ENCODE measurements at places on chromosomes 5 and 9.

DNA sequence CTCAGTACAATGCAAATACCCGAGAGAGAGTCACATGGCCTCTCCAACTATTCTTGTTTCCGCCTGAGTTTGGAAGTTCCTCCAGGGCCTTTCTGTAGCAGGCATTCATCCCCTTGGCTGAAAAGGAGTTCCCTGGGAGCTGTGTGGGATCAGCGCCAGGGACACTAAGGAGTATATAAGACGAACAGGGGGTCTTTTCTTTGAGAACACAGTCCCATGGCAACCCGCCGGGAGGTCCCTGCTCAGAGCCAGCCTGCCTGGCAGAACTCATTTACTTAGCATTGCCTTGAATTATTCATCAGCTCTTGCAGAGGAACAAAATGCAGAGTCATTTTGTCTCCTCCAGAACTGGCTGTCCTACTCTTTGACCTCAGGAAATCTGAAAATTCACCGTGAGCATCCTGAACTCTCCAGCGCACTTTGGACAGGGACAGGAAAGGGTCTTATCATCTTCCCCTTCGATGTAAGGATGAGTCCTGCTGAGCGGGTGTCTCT, 120.4 kb upstream of the OSMR start:
- no peak for DNase-seq

- DNase-seq, result no peak
Observed at GRCh38 chr5:152978141-152978835, 512.2 kb upstream of the GRIA1 start.

DNA sequence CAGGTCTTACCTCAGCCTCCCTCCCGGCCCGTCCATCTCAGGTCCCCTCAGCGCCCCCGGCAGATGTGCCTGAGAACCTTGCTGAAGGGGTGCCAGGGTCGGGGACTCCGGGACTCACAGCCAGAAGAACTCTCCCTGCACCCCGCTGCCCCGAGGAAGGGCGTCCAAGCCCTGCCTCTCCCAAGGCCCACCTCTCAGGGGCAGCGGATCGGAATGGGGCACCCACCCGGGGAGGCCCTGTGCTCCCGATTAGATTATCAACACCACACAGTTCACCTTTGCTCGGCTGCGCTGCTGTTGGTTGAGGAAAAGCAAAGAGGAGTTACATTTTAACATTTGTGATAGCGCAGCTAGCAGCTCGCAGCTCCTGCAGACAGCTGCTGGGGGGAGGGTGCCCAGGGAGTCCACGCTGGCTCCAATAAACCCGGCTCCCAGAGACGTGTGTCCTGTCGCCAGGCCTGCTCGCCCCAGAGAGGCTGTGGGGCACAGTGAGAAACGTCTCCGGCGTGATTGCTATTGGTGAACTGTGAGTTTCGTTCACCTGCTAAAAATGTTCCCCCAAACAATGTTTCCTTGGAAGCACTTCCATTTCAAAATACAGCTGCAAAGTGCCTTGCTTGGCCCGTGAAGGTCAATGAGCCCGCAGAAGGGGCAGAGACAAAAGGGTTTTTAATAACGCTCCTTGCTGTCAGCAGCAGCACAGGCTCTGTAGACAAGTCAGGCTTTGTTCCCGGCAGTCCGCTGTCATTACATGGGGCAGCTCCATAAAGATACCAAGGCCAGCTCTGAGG, 18.6 kb upstream of the SLC6A19 start:
- no peak for DNase-seq

- DNase-seq, result no peak
Observed at GRCh38 chr5:38258319-38259061, at the start of gene EGFLAM. Gene EGFLAM (plus strand): TSS chr5:38258559. CDS start chr5:38258755, 196 bp downstream.

GRCh38 chr5:149793256-149793550, 63.1 kb downstream of the PPARGC1B start:
- DNase-seq, result no peak

DNA sequence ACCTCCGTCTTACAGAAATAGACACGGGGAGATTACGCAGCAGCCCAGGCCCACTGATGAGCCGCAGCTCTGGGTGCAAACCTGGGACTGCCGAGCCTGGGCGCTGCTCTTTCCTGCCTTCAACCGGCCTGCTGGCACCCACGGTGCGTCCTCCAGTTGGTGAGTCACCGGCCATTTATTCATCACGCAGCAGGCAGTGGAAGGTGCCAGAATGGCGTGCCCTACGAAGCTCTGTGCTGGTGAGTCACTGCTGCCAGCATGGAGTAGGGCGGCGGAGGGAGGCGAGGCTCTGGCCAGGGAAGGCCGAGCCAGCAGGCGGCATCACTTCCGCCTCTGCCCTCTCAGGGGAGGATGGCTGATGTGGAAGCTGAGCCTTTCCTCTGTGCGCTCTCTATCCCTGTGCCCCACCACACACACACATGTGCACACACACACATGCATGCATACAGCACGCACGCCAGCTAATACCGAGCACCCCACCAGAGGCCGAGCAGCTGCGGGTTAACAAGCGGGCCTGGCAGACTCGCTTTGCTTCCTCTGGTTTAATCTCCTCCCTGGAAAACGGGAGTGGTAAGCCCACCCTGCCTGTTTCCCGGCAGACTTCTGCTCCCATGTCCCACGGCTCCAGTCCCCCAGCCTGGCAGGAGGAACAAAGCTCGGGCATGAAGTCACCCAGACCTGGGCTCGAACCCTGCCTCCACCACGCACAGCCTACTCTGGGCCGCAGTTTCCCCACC, 39.2 kb downstream of the OLFM1 start:
- DNase-seq, result no peak

DNA sequence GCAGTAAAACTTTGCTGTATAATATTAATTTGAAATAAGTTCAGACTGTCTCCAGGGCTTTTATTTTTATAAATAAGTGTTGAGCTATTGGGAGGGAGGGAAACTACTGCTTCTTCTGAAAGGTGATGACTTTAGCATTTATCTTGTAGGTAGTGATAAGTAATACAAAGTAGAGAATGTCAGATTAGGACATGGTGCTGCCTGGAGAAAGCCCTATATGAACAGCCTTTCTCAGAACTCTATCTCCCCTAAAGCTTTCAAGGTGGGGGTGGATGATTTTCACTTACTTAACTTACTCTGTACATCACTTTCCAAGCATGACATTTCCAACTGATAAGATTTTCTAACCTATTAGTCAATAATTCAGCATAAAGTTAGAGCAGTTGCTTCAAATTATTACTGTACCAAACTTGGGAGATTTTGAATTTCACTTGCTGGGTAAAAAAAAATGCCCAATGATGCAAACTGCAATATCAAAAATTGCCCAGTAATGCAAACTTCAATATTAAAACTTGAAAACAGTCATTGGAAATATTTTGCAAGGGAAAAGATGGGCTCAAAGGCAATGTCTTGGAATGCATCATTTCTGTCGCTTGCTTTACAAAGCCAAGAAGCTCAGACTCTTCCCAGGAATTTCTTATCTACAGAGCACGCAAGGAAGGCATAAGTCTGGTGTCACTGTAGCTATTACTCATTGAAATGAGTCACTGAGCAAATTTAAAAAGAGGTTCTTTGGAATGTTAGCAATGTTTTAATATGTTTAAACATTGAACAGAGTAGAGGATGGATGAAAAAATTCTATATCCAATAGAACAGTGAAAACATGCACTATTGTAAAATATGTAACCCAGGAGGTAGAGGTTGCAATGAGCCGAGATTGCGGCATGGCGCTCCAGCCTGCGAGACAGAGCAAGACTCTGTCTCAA, 569.5 kb downstream of the PSAT1 start:
- no peak for DNase-seq

- DNase-seq, result no peak
Observed at GRCh38 chr9:115164511-115164974, 46.6 kb upstream of the TNC start.

GRCh38 chr5:145362266-145362665, 472.9 kb downstream of the PRELID2 start:
- DNase-seq, result no peak

GRCh38 chr5:93583439-93583767, 381 bp downstream of the NR2F1 start:
- DNase-seq, result no peak

- DNase-seq, result no peak
Observed at GRCh38 chr9:134785325-134786108, 95.1 kb upstream of the FCN2 start.

DNA sequence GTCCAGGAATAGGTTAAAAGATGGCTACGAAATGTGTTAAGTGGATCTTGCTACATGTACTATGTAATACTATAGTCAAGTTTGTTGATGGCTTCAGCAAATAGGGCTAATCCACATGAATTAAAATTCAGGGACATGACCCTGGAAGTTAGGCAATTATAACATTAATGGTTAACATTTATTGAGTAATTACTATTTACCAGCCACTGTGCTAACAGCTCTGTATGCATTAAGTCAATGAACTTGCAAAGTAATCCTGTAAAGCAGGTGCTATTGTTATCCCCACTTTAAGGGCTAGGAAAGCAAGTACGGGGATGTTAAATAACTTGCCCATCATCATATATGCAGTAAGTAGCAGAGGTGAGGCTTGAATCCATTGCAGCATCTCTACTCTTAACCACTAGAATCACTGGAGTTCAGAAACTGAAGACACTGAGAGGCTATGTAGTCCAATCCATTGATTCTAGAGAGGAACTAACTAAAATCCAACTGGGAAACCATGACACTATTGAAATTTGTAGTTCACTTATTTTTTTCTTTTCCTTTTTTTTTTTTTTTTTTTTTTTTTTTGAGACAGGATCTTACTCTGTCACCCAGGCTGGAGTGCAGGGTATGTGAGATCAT, 77.5 kb upstream of the SPINK5 start:
- DNase-seq, result no peak

DNA sequence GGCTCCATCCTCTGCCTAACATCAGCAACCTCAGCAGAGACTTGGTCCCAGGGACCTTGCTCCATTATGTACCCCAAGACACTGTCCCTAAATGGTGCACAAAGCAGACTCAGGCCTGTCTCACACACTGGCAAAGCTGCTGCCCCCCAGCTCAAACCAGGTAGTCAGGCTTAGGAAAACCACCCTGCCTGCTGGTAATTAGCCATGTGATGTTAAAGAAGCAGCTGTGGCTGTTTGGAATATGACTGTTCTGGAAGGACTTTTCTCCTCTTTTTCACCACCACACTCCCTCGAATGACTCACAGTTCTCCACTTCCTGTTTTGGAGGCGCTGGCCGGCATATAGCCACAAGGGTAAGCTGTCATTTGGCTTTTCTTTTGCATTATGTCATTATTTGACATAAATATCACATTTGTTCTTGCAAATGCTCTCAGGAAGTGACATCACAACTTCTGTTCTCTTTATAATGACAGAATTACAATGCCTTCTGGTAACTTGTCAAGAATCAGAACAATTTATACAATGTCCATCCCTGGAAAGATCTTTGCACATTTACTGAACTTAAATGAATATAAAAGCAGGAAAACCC, 113.9 kb downstream of the SUSD1 start:
- DNase-seq, result peak; percentile 61

DNA sequence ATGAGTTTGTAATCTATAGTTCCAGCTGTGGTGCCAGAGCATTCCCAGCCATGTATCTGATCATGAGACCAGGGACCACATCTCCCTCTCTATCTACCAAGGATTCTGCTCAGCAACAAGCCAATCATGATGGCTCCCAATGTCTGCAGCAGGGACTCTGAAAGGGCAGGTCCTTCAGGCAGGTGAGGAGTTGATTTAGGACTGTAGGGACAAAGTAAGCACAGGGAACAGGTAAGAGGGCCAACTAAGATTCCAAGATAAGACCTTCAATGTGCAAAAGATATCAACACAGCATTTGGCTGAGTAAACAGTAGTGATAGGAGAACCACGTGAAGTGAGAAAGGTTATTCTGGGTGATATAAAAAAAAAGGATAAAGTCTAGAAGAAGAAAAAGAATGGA, 8.5 kb downstream of the XPA start:
- DNase-seq, result no peak

GRCh38 chr9:93099551-93100275, 3.7 kb downstream of the CARD19 start:
- no peak for DNase-seq

DNA sequence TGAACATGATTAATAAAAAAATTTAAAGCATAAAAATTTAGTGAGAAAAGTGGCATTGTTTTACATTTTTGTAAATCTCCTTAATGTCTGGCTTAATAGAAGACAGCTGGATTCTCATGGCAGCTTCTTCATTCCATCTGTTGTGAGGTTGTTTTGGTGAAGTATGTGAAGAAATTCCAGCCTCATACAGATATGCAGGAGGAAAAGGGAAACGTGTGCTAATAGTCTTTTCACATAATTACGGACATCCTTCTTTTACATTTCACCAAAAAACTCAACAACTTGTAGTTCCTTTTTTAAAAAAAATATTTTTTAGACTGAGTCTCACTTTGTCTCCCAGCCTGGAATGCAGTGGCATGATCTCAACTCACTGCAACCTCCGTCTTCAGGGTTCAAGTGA, 46.9 kb downstream of the HACD4 start:
- DNase-seq, result no peak

GRCh38 chr9:81848472-81848871, 79.8 kb upstream of the SPATA31D4 start:
- no peak for DNase-seq

DNA sequence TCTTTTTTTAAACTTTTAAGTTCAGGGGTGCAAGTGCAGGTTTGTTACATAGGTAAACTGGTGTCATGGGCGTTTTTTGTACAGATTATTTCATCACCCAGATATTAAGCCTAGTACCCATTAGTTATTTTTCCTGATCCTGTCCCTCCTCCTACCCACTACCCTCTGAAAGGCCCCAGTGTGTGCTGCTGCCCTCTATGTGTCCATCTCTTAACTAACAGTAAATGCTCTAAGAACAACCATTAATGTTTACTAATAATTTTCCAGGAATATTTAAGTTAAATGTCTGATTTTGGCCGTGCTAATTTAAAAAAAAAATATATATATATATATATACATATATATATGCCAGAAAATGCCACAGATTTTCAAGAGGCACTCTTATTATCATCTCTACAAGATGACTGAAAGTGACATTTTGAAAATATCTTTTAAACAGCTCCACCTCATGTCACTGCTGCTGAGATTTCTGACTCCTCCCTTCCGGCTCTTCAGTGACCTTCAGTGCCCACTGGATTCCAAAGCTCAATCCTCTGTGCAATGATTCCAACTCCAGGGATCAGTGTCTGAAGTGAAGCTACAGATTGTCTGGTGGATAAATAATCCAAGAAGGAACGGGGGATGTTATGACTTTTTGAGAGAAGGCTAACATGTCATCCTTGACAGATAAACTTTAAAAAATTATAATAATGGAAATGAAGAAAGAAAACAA, 46.7 kb upstream of the HNRNPA0 start:
- no peak for DNase-seq

DNA sequence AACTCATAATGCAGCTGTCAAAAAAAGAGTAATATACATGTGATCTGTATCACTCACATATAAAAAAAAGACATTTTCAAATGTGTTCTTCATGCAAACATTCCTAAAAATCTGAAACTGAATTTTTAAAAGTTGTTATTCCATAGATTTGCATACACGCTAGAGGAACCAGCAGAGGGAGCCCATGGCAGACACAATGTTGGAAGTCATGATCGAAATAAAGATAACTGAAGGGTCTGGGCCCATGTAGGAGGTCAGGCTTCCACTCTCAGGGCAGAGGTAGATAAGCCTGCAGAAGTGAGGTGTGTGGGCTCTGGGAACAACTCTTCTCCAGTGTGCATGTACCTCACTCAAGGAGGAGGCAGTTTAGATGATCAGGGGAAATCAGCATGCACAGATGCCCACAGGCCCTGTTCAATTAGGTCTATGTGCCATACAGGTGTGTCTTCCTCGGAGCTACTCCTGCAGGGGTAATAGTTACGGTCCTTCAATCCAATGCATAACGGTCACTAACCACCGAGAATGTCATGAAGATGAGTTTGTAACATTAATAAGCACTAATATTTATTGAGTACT, 208.6 kb downstream of the EPB41L4A start:
- no peak for DNase-seq
